ENCODE measurements at places on chromosomes 16 and 17.

DNA sequence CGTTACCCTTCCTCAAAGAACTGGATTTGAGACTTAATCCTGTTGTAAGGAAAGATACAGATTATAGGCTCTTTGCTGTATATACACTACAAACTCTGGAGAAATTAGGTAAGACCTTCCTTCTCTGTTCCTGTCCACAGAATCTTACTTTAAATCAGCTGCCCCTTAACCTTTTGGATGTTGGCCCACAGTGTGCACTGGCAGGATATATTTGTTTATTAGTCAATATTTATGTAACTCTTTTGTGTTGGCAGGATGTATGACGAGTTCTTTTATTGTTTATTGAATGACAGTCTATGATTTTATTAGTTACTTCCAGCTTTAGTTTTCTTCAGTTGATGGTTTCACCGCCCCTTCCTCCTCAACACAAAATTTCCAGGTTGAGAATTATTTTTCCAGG lies 19.7 kb downstream of the LRRC36 start:
- no peak for DNase-seq

DNA sequence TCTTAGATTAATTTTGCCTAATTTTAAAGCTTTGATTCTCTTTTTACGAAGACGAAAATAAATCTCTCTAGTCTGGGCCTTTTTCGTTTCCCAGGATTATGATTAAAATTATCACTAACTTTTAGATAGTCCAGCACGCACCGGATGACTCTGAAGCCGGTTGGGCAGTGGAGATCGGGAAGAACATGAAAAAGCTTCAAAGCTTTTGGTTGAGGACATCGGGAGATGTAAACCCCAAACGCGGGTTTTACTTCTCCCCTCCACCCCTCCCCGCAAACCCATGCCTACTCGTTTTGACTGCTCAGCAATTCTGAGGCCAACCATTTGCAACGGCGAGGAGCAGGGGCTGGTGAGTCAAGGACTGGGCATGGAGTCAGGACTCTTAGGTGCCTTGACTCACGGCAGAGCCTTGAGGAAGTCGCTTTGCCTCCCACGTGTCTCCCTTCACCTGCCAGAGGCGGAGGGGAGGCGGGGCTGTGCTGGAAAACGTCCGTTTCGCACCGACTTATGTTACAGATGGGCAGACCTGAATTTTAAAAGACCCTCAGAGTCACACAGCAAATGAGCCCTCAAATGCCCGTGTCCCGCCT lies 989 bp upstream of the DUSP14 start:
- peak; percentile 42 for DNase-seq

- no peak for DNase-seq
Observed at GRCh38 chr17:7955414-7956227, 23.6 kb downstream of the CNTROB start.

DNA sequence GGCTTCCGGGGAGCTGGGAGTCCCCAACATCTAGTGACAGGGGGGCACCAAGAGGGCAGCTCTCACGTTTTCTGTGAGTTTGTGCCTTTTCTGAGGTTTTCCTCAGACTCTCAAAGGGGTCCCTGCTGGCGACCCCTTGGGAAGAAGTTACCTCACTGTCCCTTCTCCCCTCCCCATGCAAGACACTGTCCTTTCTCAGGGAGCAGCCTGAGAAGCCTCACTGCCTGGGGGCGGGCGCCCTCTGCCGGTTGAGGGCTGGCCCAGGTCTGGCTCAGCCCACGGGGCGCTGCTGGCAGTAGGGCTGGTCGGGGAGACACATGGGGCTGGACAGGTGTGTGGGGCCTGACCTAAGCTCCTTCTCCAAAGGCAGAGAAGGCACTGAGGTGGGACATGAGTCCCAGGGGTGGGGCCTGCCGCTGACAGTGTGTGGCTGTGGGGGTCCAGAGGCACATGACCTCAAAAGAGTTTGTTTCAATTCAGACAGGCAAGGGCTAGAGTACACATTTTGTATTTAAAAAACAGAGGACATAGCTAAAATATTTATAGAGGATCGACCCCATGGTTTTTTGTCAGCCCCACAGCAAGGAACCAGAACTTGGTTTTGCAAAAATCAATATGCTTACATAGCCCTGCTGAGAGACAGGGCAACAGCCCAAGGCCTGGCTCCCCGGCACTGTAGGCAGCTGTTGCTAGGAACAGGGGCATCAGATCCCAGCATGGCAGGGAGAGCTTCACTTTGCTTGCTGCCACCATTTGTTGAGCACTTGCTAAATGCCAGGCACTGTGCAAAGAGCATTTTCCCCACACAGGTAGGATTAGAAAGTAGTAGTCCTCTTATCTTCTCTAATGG lies 18.5 kb upstream of the ALDH3A1 start:
- DNase-seq = peak; percentile 71

- no peak for DNase-seq
Observed at GRCh38 chr16:50195756-50196155, 42.6 kb downstream of the TENT4B start.

DNA sequence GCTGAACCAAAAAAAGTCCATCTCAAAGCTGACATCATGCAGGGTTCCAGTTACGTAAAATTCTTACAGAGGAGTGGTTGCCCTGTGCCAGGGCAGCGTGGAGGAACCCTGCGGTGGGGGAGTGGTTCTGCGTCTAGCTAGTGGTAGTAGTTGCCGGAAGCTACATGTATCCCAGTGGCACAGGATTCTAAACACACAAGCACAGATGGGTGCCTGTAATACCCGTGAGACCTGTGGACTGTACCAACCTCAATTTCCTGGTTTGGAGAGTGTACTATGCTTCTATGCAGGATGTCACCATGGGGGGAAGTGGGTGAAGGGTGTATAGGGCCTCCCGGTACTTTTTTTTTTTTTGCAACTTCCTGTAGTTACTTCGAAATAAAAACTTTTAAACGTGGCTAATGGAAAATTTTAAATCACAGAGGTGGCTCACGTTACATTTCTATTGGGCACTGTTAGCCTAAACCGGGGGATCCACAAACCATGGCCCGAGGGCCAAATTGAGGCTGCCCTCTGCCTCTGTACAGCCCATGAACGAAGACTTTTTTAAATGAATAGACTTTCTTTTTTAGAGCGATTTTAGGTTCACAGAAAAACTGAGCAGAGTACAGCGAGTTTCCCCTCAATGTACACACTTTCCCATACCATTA lies 38.5 kb downstream of the TBC1D16 start:
- peak; percentile 94 for DNase-seq

- DNase-seq = no peak
Observed at GRCh38 chr16:89645122-89645521, 12.4 kb downstream of the CHMP1A start.

DNA sequence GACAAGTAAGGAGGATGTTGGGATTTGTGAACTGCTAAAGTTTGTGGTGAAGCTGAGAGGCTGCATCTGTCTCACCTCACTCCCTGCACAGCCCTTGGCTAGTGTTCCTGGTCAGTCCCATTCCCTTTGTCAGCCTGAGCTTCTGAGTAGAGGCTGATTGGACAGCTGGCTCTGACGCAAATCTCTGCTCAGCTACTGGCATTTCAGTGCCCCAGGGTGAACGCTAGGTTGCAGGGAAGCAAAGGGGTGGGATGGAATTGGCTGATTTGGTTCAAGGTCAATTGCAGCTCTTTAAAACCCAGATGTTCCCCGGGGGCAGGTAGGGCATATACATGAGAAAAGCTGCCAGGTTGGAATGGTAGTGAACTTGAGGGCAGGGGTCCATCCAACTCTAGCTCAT lies 23.1 kb upstream of the CNOT1 start:
- no peak for DNase-seq

DNA sequence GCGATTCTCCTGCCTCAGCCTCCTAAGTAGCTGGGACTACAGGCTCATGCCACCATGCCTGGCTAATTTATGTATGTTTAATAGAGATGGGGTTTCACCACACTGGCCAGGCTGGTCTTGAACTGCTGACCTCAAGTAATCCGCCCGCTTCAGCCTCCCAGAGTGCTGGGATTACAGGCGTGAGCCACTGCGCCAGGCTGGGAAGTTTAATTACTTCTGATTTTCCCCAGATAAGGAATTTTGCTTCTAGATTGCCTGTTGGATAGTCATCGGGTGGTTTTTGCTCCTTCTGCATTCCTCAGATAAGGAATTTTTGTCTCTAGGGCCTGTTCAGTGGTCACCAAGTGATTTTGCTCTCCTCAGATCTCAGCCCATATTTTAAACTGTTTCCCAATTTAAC lies 112.5 kb downstream of the MAP2K4 start:
- no peak for DNase-seq

GRCh38 chr16:84868829-84869472 lies 49.2 kb downstream of the CRISPLD2 start:
- DNase-seq = no peak

DNA sequence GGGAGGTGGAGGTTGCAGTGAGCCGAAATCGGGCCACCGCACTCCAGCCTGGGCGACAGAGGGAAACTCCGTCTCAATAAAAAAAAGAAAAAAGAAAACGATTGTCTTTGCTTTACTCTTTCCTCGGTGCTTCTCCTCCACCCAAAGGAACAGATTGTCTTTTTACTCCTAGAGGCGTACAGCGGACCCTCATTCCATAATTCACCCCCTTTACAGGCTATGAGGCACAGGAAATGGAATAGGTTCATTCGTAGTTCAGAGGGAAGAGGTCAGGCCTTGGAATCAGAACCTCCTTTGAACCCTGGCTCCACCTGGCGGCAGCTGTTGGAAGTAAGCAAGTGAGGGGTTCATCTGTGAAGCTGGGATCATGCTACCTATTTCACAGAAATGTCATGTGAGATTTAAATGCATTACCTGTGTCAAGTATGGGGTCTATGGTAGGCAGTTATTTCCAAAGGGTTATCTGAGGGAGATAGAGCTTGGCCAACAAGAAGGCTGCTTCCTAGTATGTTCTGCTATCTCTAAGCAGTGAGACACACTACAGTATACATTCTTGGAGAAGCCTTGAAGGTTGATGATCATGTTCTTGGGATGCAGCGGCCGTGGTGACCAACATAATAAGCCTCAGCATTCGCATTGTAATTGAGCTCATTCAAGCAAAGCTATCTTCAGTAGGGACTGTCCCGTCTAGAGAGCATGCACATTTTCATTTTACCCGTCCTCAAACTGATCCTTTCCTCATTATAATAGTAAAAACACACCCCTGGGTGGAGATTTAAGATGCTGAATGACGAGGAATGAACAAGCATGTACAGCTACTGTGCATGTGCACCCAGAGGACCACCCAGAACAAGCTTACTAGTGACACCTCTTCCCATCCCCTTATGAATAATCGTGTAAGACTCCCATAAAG lies 18.7 kb upstream of the ZNF689 start:
- peak; percentile 67 for DNase-seq

DNA sequence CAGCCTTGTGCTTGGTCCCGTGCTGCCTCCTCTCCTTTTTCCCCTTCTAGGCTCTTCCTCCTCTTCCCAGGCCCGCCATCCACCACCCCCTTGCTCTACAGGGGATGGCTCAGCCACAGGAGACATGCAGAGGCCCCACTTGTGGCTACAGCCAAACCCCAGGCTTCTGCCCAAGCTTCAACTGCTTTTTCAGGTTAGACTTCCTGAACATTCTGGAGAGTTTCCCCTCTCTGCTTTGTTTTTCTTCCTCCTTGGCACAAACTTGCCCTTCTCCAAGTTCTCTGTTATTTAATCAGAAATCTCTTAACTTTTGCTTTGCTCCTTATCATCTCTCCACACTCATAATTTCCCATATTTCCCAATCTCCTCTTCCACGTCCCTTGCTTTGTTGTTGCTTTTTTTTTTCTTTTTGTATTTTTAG lies 18.3 kb upstream of the HAS3 start:
- no peak for DNase-seq

- no peak for DNase-seq
Observed at GRCh38 chr17:4584917-4585637, 748 bp downstream of the SMTNL2 start.

GRCh38 chr17:73595479-73595878 lies 48.8 kb downstream of the SDK2 start:
- DNase-seq = no peak

DNA sequence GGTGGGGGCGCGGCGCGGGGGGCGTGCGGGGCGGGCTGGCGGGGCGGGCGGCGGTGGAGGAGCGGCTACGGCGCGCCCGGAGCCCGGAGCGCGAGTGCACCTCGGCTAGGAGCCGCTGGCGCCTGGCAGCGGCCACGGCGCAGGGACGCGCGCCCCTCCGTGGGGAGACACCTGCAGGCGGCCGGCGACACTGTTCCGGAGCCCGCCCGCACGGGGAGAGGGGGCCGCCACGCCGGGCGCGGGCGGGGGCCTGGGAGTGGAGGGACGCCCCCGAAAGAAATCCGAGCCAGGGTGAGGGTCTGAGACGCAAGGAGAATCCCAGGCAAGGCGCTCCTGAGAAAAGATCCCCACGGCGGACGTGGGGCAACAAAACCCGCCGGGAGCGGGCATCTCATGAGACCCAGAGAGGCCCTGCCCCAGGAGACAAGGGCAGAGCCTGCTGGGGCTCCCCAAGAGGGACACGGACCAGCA lies at the start of gene GSG1L:
Gene GSG1L (minus strand): TSS at position 124 of the 471 bp plus-strand sequence. CDS start 290 bp downstream, outside the sequence.
- DNase-seq = no peak

DNA sequence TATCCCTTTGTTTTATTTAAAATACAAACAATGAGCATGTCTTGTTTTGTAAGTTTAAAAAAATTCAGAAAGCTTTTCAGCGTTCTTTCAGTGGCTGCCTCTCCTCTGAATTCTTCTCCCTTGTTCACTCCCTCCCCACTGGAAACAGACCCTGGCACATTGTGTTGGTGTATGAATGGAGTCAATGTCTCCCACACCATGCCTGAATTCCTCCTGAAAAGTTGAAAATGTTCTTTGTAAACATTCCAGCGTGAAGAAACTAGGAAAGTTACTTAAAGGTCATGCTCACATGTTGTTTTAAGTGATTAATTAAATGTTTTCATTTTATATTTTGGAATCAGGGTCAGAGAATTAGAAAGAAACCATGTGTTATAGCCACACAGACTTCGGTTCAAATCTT lies 136.9 kb upstream of the DYNLRB2 start:
- no peak for DNase-seq

DNA sequence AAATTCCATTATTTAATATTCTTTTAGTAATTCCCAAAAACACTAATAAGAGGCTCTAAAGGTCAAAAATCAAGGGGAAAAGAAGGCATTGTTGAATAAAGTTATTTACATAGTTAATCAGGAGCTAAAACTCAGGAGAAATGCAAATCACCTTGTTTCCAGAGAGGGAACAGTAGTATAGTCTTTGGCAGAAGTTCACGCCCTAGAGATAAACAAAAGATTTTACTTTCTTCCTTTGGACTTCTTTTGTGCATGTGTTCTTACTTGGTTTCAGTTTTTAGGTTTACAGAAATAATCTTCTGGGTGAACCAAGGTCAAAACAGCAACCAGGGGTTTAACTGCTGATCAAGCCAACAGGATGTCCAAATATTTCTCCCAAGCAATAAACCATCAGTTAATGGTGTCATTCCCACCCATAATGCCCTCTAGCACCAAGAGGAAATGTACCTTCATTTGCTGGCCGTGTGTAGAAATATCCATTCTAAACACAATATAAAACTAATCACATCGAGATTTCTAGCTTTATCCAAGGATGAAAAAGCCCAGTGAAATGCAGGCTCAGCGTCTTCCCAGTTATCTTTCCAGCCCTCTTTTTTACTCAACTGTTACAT lies 518.8 kb upstream of the SOX9 start:
- DNase-seq = no peak

GRCh38 chr17:15944759-15945526 lies at the start of gene ADORA2B:
Gene ADORA2B, plus strand, starts transcription at chr17:15945130. Its CDS starts 119 bp downstream, at chr17:15945249.
- DNase-seq = no peak

Data from T-helper 2 cell (primary cell).